ENCODE measurements at places on chromosomes 7 and 10.

GRCh38 chr7:150450491-150451001 lies at the start of gene GIMAP8:
TSS of gene GIMAP8 (plus strand) at chr7:150450630. CDS start at chr7:150466699, 16,069 bp downstream.
- no peak for DNase-seq

GRCh38 chr7:33614357-33615117 lies 290.8 kb upstream of the BMPER start:
- DNase-seq, result no peak

DNA sequence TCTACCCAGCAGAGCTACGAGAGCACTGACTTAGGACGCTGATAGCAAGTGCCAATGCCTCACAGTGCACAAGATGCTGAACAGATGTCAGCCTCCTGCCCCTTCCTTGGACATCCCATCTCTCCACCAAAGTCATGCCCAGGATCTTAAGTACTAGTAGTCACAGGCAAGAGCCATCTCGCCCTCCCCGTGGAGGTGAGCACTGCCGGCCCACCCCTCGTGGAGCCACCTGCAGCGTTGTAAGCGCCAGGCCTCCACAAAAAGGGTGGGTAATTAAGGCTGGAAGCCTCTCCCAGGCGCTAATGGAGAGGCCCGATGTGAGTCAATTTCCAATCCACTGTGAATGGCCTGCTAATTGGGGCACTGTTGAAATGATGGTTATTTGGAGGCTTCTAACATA lies 156.2 kb downstream of the GRID1 start:
- DNase-seq, result no peak

GRCh38 chr7:99943641-99944496 lies 14.4 kb upstream of the GJC3 start:
- DNase-seq, result peak; percentile 97

DNA sequence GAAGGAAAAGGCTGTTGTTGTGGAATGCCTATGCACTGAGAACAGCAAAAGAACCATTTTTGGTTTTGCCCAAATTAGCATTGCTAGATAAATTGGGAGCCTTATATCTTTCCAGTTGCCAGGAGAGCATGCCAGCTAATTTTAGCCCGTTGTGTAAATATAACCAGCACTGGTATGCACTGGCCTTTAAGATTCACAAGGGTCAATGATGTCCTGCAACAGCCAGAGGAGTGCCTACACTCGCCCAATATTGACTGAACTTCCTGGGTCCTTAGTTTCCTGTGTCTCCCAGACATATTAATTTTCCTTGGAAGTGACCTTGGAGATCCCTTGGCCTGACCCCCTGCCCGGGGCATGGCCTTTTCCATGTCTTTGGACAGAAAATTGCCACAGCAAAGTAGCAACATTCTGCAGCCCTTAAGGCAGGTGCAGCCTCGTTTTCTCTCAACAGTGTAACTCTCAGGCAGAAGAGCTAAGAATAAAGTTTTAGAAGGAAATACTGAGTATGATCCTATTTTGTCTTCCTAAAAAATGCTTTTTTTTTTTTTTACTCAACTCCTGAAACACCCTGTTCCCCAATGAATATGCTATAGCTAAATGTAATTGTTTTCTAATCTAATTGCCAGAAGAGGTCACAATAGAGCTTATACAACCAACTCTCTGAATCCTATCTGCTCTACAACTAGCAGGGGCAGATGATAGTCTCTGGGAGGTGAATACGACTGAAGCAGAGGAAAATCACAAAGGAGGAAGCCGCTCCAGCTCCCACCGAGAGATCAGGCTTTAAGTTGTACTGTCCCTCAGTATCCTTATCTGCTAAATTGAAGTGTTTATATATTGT lies 131.9 kb upstream of the PCGF5 start:
- DNase-seq, result peak; percentile 13

- no peak for DNase-seq
Measured at GRCh38 chr7:88509341-88509740, 202.6 kb upstream of the STEAP4 start.

DNA sequence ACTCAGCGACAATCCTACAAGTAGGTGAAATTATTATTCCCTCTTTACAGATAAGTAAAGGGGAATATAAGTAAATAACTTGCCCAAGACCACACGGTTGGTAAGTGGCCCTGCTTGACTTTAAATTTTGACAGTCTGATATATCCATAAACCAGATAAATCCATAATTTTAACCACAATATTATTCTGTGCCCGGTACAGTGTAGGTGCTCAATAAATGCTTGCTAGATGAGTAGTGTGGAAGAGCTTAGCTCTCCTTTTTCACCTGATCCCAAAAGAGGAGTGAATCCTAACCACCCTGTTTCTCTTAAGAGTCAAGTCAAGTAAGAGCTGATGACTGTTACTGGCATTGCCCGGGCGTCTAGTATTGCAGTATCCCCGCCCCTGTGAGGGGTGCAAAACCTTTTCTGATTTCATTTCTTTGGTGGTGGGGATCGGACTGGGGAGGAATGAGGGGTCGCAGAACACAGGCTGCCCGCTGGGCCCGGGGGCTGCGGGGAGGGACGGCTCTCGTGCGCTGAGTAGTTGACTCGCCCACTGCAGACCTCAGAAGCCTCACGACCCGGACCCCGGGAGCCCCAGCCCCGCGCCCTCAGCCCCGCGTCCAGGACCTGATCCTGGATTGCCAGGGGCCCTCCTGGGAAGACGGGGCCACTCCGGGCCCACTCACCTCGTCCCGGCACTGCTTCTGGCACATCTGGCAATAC lies 490 bp downstream of the KIN start:
- DNase-seq, result no peak

DNA sequence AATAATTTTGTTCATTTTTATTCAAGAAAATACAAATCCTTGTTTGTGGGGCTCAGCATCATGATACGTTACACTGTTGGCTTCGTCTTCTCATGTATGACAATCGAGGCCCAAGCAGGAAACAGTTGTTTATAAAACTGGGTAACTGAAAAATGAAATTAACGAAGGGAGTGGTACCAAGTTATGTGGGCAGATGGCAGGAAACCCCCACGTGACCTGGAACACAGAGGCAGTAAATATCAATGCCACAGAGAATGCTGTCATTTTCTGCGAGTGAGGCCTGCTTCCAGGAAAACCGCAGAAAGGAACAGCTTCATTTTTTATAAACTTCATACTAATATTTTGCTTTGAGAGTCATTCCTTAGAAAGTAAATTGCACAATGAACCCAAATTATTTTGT lies 201.0 kb upstream of the ADARB2 start:
- no peak for DNase-seq

- DNase-seq, result no peak
Measured at GRCh38 chr10:90041585-90041984, 340.2 kb downstream of the KIF20B start.

DNA sequence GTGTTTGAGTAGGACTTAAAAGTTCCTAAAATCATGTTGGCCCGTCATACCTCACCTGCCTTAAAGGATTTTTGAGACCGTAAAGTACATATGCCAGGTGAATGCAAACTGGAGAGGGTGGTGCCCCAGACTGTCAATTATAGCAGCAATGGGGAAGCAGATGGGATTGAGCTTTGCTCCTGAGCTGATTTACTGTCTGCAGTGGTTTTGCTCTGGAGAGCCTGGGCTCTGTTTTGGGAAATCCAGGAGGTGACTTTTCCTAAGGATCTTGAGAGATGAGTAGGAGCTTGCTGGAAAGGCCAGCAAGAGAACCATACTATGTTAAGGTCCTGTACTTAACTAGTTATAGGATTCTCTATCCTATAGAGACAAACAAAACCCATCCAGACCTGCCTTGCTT lies 43.0 kb downstream of the COL13A1 start:
- DNase-seq, result no peak

- DNase-seq, result no peak
Measured at GRCh38 chr10:14592566-14592965, 182.1 kb downstream of the FAM107B start.

- no peak for DNase-seq
Measured at GRCh38 chr7:981793-982510, 1.0 kb upstream of the CYP2W1 start.

DNA sequence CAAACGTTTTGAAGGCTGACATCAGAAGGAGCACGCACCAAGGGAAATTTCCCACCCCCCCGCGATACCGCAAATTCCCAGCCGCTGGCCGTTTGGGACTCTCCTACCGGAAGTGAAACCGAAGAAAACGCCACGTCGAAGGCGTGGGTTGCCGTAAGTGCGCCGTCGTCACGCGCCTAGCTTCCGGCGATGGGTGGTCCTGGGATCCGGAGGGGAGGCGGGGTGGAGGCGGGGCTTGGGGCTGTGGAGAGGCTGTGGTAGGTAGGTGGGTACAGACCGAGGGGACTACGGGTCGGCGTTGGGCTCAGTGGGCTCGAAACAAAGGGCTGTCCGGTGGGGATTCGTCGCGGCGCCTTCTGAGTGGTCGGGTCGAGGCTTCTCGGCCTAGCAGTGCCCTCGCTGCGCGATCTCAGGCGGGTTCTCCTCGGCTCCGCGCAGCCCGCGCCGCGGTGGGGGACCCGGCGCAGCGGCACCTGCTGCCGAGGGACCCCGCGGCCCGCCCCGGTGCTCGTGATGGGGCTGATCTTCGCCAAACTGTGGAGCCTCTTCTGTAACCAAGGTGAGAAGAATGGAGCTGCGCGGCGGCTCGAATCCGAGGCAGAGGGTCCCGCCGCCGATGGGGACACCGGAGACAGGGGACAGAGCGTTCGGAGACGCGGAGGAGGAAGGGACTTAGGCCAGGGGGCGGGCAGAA lies at the start of gene ARL5B:
TSS of gene ARL5B (plus strand) at position 307 of the 694 bp plus-strand sequence. CDS start at position 514, 207 bp downstream.
- peak; percentile 91 for DNase-seq

DNA sequence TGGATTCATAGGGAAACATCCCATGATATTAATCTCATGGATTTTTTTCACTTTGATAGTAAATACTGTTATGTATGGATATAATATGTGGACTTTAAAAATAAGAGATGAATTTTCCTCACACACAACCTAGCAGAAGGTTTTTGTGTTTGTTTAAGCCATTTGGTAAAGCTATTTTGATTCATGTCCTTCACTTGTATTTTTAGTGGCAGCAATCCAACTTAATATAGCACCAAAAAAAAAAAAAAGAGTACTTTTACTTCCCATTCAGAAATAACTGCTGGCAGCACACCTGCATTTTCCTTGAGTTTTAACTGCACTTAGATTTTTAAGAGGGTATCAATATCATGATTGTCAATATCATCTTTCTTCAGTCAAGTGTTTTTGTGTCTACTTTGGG lies 60.0 kb downstream of the MCMBP start:
- DNase-seq, result no peak

DNA sequence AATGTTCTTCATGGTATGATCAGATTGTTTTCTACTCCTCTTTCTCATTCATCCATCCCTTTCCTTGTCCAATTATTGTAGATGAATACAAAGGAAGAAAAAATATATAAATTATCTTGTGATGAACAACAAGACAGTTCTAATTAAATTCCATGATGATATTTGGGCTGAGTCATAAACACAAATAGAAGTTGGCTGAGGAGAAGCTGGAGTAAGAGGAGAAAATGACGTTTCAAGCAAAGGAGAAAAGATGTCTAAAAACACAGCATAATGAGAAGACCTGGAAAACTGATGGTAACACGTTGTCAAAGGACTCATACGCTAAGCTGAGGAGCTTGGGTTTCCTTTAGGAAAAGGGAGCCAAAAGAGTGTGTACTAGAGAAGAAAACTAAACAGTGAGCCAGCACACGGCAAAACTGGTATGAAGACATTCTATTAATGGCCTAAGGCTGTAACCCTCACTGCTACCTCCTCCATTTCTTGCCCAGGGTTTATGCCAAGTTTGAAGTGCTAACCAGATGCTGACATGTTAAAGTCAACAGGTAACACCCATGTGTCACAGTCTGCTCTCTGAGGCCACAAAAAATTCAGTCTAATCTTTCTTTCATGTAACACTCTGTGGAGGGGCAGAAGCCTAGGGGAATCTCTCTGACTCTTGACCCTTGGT lies 26.1 kb downstream of the ZFAND4 start:
- no peak for DNase-seq

DNA sequence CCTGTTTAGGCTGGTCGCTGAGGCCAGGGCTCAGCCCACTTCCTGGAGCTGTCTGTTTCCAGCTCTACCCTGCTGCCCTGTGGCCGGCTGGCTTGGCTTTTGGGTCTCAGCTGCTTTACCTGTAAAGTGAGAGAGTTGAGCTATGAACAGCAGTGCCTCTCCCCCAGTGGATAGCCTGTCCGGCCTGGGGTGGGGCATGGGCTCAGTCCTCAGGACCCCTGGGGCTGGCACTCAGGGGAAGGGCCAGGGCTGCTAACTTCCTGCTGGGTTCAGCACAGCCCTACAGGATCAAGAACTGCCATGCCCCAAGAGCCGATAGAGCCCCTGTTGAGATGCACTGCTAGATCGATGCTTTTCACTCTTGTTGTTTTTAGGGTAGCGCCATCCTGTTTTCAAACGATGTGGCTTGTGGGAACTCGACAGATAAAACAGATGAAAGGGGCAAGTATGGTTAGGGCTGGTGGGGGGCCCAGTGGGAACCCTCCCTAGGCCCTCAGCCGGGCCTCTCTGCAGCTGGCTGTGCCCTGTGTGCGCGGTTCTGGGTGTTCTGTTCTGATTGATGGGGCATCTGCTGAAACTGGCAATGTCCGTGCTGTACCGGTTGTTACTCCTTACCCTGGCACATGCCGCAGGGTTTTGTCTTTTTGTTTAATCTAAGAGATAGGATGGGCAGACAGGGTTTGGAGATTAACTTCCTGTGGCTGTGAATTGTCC lies 10.0 kb upstream of the SFRP5 start:
- DNase-seq, result no peak

DNA sequence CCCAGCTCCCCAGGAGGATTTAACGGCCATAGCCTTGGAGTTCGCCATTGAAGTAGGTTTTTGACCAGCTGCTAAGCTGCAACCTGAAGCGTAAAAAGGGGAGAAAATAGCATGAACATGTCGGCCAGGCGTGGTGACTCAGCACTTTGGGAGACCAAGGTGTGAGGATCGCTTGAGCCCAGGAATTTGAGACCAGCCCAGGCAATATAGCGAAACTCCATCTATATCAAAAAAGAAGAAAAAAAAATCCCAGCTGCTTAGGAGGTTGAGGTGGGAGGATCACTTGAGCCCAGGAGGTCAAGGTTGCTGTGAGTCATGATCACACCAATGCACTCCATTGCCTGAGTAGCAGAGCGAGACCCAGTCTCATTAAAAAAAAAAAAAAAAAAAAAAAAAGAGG lies 32.2 kb upstream of the MCU start:
- no peak for DNase-seq

DNA sequence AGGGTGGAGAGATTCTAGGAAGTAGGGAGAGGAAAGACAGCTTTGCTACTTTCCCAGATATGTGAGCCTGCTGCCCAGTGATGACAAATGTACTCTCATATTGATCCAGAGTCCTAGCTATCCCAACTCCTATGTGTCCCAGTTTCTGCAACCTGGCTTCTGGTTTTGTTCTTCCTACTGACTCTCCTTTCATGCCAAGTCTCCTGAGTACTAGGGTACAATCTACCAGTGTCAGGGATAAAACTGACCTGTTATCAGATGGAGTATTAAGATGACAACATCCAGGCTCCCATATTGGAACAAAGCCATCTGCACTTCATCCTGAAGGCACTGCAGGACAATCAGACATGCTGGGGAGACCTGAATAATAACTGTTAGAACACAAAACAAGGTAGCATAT lies 233.7 kb upstream of the PHYHIPL start:
- DNase-seq, result no peak

DNA sequence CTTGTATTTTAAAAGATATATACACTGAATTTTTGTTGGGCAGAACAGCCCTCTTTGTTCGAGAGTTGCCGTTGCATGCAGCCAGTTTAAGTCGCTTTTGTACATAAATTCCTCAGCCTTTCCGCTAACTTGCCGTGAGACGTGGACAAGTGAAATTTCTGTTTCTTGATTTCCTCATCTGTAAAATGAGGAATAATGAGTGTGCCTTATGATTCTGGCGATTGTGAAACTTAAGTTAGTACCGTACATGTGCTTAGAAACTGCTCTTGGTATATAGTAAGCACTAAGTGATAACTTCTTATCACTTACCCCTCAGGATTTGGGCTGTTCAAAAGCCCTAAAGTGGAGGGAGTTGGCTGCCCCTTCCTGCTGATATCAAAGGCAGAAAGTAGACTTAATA lies 1.4 kb downstream of the CCNJ start:
- no peak for DNase-seq
